ENCODE measurements at places on chromosomes 2 and 18.

- DNase-seq, result no peak
These were observed 12.5 kb upstream of the TGOLN2 start for GRCh38 chr2:85340034-85340892.

- DNase-seq, result no peak
These were observed 300.1 kb downstream of the TDRD15 start for GRCh38 chr2:21423854-21424253.

DNA sequence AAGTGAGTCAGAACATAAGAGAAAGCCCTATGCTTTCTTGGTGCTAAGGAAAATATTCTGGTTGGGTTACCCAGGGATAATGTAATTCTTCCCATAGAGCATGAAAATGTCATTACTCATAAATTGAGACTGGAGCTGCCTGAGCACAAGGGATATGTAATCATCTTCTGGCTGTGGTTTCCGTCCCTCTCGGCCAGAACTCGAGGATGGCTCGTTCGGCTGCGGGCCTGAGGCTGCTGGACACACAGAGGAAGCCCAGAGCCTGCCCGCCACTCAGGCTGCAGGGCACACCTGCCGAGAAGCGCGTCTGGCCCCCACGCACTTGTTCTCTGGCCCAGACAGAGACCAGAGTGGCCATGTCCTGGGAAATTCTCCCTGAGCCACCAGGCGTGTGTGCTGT, 104.9 kb downstream of the ASAP2 start:
- DNase-seq, result peak; percentile 81

DNA sequence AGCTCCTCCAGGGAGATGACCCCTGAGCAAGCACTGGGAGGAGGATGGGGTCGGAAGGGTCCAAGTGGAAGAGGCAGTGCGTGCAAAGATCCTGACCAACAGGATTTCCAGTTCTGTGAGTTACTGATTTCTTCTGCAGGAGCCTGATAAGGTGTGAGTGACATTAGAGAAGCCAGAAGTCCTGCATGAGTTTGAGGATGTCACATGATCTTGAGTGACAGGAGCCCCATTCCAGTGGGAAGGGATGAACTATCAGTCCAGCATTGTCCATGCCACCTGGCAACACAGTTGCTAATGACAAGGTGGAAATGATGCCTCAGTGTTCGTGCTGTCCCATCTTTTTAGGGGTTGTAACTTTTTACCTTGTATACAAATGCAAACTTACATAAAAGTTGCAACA, 285.1 kb upstream of the HDAC4 start:
- no peak for DNase-seq

GRCh38 chr18:53991202-53991601, 233.3 kb downstream of the MBD2 start:
- no peak for DNase-seq

DNA sequence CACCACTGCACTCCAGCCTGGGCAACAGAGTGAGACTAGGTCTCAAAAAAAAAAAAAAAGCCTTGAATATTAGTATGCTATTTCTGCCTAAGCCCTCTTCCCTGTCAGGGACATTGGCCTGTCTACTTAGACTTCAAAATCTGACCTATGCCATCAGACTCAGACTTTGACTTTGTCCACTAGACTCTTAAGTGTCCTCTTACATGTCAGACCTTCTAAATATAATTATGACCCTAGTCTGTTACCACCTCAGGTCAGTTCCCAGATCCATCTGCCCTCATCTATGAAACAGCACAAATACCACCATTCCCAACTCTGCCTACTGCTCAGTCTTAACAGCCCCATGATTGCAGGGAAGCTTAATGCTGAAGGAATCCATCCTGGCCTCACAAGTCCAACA, 244.6 kb downstream of the ZEB2 start:
- DNase-seq, result no peak

- DNase-seq, result no peak
These were observed 232.3 kb upstream of the ITGA4 start for GRCh38 chr2:181224866-181225265.

DNA sequence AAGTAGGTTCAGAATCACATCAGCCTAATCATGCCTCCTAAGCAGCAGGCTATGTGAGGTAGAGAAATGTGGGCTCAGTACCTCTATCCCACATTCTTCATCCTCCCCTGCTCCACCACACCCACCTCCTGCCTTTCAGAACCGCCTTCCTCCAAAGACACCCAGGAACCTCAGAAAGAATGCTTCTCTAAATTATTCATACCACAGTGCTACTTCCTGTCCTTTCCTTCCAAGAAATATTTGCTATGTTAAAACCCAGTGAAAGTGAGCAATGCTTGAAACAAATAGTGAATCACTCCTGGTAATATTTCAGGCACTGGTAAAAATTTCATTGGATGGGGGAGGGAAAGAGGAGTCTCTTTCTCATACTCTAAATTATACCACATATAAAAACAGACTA, 24.0 kb upstream of the CREB1 start:
- no peak for DNase-seq

DNA sequence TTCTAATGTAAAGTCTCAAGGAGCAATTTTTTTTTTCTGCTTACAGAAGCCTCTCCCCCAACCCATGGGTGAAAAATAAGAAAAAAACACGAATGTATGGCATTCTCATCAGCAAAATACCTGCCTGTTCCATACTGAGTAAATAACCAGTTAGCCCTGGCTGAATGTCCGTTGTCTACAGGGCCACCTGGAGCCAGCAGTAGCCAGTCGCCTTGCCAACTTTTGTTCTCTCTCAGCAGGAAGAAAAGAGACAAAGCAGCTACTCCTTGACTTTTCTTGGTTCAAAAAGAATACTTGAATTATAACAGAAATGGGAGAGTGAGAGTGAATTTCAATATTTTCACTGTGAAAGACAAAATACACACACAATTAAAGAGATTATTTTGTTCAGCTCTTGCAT, 532.9 kb upstream of the CRIM1 start:
- no peak for DNase-seq

DNA sequence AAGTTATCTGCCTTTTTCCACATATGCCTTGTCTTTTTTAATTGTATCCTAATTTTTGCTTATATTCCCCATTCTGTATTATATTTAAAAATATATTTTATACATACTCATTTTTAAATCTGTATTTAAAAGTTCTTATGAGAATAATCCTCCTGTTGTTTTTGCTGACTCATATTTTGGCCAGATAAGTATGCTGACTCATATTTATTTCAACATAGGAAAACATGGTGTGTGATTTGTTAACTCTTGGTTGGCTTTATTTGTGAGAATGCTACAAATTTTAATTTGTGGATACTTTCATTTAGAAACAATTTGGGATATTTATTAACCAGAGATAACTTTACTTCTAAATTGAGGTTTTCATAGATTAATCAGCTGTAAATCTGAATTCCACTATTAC, 587.7 kb downstream of the CPS1 start:
- no peak for DNase-seq

GRCh38 chr2:28332696-28333095, 60.0 kb upstream of the FOSL2 start:
- peak; percentile 91 for DNase-seq

DNA sequence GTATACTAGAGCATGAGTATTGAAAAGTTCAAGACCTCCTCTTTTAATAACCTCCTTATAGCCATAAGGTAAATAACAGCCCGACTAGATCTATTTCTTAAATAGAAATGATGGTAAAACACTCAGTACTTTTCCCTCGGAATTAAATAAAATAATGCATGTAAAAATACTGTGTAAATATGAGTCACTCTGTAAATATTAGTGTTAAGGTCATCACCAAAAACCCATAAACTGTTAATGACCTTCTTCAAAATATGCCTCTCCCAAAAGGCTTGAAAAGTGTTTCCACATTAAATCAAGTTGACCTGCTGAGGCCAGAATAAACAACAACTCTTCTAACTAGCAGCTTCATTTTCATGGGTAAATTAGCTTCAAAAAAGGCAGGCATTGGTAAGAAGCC, 25.3 kb upstream of the BZW1 start:
- no peak for DNase-seq

- peak; percentile 7 for DNase-seq
These were observed 6.6 kb downstream of the CAPN10 start for GRCh38 chr2:240593026-240593702.

DNA sequence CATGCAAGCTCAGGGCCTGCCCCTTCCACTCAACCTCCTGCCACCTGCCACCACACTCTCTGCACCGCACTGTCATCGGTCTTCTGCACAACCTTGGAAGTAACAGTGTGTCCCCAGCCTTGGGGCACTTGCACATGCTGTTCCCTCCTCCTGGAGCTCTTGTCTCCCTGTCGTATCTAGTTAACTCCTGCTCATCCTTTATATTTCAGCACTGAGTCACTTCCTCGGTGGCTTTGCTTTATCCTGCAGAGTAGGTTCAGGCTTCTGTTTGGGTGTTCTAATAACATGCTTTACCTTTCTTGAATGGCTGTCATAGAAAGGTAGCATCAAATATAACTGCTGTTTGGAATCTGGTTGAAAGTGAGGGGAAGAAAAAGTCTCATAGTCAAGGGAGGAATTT, 25.3 kb downstream of the PAX8 start:
- DNase-seq, result peak; percentile 48

- DNase-seq, result no peak
These were observed 65.6 kb downstream of the STRADB start for GRCh38 chr2:201517094-201517493.

All from gastrocnemius medialis (tissue), 4 donors.